ENCODE measurements at places on chromosomes 6 and 20. TPM values are rescaled to one million over a fixed set of nuclear protein-coding genes. Genes with fewer than 3 reads are reported as not detected.
A peak's percentile ranks its signal among the peaks of the same experiment; 100 is the strongest.

Gene TEAD3
- polyA plus RNA-seq = 20.1 TPM

Gene C6orf58
- not detected for polyA plus RNA-seq

Gene GRIK2
- polyA plus RNA-seq = not detected

Gene TRIM40
- 1.6 TPM for polyA plus RNA-seq

Gene CASS4
- polyA plus RNA-seq = 0.70 TPM

DNA sequence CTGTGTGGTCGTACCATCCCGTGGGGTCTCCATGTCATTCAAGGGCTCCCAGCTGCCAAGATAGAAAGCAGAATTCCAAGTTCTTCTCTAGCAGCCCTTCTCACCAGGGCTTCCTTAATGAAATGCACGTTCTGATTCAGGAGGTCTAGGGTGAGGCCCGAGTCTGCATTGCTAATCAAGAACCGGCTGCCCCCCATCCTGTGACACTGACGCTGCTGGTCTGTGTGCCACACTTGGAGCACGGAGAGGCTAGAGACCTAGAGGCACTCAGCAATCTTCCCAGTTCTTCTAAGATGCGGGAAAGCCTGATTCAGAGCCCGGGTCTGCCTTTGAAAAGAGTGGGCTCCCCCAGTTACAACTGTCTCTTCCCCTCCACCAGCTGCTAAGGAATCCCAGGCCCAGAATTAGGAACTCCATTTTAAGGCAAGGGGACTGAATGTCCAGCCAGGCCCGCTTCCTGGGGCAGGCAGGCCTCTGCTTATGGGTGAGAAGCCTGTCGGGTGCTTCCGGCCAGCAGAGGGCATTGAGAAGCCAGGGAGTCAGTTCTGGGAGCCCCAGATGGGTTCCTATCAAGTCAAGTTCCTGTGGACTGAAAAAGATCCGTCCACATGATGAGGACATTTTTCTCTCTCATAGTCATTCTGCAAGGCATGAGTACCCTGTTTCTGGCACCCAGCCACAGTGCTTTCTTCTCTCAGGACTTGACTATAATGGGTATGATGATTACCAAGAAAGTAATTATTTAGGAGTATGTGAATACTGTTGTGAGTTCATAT is 69.8 kb upstream of the RIN2 start:
- no peak overlapping the region for H3K4me3 ChIP-seq
- H3K27ac ChIP-seq = no peak overlapping the region
- no peaks in the 10 kb centered on the region for H3K27me3 ChIP-seq

DNA sequence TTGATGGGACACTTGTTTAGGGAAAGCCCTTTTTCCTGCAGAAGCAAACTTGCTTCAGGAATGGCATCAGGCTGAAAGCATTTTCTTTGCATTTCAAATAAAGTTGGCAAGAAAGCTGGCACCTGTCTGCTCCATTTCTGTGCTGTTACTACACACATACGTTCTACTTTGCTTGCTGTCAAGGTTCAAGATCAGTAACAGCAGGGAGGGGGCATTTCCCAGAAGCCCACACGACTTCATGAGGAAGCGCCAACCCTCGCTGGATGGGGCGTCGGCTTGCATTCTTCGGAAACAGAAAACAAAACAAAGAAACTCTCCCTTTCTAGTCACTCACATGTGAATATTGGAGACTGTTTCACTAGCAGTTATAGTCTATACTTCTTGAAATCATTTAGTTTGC is 46.4 kb downstream of the AKAP12 start:
- no peak overlapping the region for H3K4me3 ChIP-seq
- DNase-seq = peak; percentile 27

DNA sequence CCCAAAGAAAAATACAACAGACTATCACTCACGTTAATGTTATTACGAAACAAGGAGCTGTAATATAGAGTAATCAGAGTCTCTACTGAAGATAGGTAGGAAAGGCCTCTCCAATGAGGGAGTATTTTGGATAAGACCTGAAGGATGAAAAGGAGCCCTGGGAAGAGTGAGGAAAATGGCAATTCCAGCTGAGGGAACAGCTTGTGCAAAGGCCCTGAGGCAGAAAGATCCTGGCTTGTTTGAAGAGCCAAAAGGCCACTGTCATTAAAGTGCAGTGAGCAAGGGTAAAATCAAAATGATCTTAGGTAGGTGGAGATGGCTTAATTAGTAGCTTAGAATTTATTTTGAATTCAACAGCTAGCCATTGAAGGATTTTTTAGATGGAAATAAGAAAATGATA is 138.6 kb downstream of the KHDC1L start:
- DNase-seq = no peak
- H3K4me3 ChIP-seq = no peak overlapping the region
- no peaks in the 10 kb centered on the region for H3K36me3 ChIP-seq
- H3K4me1 ChIP-seq = no peaks in the 10 kb centered on the region

GRCh38 chr6:36751833-36752186 is 54.2 kb downstream of the RAB44 start:
- peaks cover 2% of the 10 kb centered on the region for H3K36me3 ChIP-seq
- H3K27ac ChIP-seq = peak overlapping the region; percentile 91
- H3K27me3 ChIP-seq = no peaks in the 10 kb centered on the region
- DNase-seq = no peak

DNA sequence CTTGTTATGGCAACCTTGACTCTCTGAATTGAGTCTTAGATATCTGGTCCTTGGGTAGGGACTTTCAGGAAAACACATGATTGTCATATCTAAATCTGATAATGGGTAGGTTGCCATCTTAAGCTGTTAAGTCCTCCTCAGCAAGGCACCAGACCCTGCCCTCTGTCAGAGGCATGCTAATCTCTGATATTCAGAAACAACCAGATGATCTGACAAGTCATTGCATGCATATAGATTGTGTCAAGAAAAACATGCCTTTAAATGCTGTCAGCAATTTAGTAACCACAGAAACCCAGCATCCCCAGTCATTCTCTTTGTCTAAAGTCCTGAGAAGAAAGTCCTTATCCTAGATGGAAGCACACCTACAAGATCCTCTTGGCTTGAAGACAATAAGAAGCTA is 149.1 kb downstream of the EDN1 start:
- H3K4me3 ChIP-seq = no peak overlapping the region
- no peak overlapping the region for H3K27ac ChIP-seq
- H3K4me1 ChIP-seq = no peaks in the 10 kb centered on the region
- no peak for DNase-seq

DNA sequence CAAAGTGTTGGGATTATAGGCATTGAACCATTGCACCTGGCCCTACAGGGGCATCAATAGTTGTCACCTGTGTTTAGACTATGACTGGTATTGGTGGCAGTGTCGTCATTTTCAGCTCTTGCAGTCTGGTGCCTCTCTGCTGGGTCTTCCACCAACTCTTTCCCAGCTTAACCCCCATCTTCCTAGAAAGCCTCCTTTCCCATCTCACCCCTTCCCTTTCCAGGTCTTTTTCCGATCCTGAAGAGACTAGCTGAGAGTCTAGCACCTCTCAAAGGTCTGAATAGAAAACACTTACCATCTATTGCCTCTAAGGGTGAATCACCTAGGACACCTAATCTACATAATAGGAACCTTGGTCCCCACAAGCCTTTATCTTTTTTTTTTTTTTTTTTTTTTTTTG is 71.0 kb downstream of the TCP11 start:
- no peak overlapping the region for H3K27ac ChIP-seq
- H3K36me3 ChIP-seq = peaks cover 7% of the 10 kb centered on the region
- H3K4me3 ChIP-seq = no peak overlapping the region
- DNase-seq = no peak

DNA sequence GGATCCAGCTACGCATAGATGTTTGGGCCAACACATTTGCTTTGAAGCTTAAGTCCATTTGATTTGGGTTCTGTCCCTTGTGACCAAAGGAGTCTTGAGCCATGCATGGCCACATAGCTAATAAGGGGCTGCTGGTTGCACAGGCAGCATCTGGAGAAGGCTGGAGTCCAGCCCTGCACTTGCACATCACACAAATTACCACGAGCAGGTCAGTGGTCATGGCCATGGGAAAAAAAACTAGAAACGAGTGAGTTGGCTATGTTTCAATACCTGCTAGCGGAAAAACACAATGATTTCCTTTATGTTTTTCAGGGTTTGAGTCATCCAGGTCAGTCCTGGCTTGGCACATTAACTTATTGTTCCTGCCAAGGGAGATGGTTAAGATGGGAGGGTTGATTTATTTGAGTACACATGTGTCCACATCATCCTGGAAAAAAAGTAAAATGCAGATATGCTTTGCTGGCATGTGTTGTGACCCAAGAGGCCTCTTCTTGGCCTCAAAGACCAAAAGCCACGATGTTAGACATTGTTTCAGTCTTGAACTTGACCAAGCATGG is 5.6 kb upstream of the STX16 start:
- H3K4me1 ChIP-seq = no peaks in the 10 kb centered on the region
- DNase-seq = no peak
- H3K27me3 ChIP-seq = no peaks in the 10 kb centered on the region
- no peak overlapping the region for H3K4me3 ChIP-seq
- no peaks in the 10 kb centered on the region for H3K36me3 ChIP-seq
- H3K27ac ChIP-seq = no peak overlapping the region

- H3K36me3 ChIP-seq = no peaks in the 10 kb centered on the region
- no peak overlapping the region for H3K4me3 ChIP-seq
- no peak overlapping the region for H3K27ac ChIP-seq
- H3K27me3 ChIP-seq = no peaks in the 10 kb centered on the region
- peak; percentile 58 for DNase-seq
These were observed 145.1 kb upstream of the FKBP1C start for GRCh38 chr6:63066055-63066704.

DNA sequence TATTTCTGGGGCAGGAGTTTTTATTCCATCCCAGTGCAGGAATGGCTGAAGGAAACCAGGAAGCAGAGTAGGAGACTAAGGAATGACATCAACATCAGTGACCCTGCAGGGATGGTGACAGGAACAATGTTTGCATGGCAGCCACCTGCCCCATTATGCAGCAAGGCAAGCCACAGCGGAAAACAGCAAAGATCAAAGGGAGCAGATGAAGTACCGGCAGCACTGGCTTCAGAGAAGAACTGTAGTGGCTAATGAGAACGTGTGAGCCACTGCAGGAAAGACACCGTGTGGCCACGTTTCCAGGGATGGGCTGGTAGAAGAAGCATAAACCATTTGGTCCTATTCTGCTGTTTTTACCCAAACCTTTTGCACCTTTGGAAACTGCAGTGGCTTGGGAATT is 52.9 kb upstream of the TAB2 start:
- no peaks in the 10 kb centered on the region for H3K27me3 ChIP-seq
- DNase-seq = no peak
- no peaks in the 10 kb centered on the region for H3K4me1 ChIP-seq
- no peak overlapping the region for H3K27ac ChIP-seq
- no peaks in the 10 kb centered on the region for H3K36me3 ChIP-seq

- H3K4me3 ChIP-seq = no peak overlapping the region
- no peaks in the 10 kb centered on the region for H3K36me3 ChIP-seq
- H3K4me1 ChIP-seq = peaks cover 5% of the 10 kb centered on the region
- no peak overlapping the region for H3K27ac ChIP-seq
- no peak for DNase-seq
- no peaks in the 10 kb centered on the region for H3K27me3 ChIP-seq
These were observed 4.3 kb downstream of the CRIP3 start for GRCh38 chr6:43304361-43304760.

DNA sequence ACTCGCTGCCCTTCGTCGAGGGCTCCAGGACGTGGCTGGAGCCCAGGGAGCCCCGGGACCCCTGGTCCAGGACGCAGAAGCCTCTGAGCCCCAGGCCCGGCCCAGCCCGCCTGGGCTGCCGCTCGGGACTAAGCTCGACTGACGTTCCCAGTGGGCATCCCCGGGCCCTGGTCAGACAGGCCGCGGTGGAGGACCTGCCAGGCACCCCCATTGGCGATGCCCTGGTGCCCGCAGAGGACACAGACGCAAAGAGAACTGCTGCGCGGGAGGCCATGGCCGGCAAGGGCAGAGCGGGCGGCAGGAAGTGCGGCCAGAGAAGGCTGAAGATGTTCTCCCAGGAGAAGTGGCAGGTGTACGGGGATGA is 28.9 kb downstream of the ZNF831 start:
- no peaks in the 10 kb centered on the region for H3K4me1 ChIP-seq
- H3K27me3 ChIP-seq = no peaks in the 10 kb centered on the region
- no peaks in the 10 kb centered on the region for H3K36me3 ChIP-seq
- no peak for DNase-seq

DNA sequence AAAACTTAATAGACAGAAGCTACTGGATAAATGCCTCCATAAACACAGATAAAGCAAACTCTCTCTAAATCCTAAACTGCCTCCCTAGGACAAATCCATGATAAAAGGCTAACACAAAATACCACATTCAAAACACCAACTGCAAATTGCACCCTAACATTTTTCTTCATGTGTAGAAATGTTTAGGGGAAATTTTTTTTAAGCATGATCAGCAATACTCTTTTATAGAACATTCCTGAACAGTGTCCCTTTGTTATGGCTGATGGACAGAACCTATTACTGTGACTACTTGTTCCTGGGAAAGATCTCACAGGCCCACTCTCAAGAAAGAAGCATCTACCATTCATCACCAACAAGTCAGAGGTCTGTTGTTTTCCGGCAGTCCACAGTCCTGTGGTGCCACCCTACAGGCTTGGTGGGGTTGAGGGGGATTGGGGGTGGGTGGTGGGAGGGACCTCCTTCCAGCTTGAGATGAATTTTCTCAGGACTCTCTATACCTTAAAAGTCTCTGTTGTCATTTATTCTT is 64.5 kb downstream of the DTNBP1 start:
- H3K27me3 ChIP-seq = no peaks in the 10 kb centered on the region
- no peaks in the 10 kb centered on the region for H3K4me1 ChIP-seq
- no peak for DNase-seq
- H3K4me3 ChIP-seq = no peak overlapping the region
- H3K36me3 ChIP-seq = peaks cover 10% of the 10 kb centered on the region
- no peak overlapping the region for H3K27ac ChIP-seq

DNA sequence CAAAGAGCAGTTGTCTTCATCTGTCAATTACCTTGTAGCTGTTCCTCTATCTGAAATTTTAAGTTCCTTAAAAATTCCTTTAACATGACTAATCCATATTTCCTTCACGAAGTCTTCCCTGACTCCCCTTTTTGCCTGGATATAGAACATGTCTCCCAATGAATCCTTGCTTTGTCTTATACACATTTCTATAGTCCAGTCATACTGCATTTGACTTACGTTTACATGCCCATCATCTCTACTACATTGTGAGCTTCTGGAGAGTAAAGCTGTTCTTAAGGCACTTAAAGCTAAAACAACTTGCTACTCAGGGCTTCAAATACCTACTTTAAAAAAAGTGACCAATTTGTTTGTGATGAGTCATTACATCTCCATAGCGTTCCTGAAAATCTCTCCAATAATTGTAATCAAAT is 4.9 kb downstream of the REV3L start:
- no peak for DNase-seq
- H3K27ac ChIP-seq = no peak overlapping the region

DNA sequence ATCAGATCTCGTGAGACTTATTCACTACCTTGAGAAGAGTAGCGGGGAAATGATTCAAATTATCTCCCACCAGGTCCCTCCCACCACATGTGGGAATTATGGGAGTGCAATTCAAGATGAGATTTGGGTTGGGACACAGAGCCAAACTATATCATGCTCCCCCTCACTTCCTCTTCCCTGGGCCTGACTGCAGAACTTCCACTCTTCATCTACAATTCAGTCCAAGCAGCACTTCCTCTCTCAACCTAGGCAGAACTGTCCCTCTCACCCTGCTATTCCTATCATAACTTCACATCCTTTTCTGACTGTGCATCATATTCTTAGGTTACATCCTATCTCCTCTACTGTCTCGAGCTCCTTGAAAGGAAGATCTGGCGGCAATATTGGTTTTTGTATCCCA is 184.0 kb upstream of the HDDC2 start:
- no peaks in the 10 kb centered on the region for H3K4me1 ChIP-seq
- H3K4me3 ChIP-seq = no peak overlapping the region
- H3K27ac ChIP-seq = no peak overlapping the region
- H3K27me3 ChIP-seq = no peaks in the 10 kb centered on the region
- no peak for DNase-seq
- H3K36me3 ChIP-seq = no peaks in the 10 kb centered on the region

GRCh38 chr6:67880939-67881705 is 754.0 kb upstream of the ADGRB3 start:
- H3K36me3 ChIP-seq = no peaks in the 10 kb centered on the region
- no peak overlapping the region for H3K4me3 ChIP-seq
- H3K27me3 ChIP-seq = no peaks in the 10 kb centered on the region
- no peak for DNase-seq
